ENCODE measurements at places on chromosomes 12 and 14.

DNA sequence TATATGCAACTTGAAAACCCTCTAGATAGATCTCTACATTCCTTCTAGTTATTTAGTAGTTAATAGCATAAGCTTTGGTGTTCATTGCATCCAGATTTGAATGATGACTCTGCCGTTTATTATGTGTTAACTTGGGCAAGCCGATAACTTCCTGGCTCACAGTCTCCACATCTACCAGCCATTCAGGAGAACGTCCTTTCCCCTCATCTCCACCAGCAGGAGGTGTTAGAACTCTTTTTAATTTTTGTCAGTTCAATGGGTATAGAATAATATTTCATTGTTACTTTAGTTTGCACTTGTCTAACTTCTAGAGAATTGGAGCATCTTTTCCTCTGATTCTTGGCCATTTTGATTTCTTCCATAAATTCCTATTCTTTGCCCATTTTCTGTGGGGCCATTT, 30.0 kb upstream of the WSCD2 start:
- DNase-seq: no peak

- DNase-seq: no peak
These were observed 37.1 kb downstream of the ITPR2 start for GRCh38 chr12:26795910-26796309.

DNA sequence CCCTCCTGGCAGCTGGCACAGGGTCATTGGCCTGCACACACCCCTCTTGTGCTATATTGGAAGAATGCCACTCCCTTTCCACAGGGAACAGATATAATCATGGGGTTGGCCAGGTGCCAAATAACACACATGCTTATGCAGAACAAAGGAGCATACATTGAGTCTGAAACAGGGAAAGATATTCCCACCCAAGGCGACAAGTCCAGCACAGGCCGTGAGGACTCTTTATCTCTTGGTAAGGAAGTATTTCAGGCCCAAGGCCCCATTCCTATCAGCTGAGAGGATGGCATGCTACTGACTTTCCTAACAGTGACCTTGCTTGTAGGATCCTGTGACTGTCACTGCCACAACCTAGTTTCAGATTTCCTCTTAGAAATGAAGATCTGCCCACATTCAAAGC, 59.0 kb upstream of the STXBP6 start:
- DNase-seq: no peak

- no peak for DNase-seq
These were observed 38.2 kb upstream of the ARHGAP5 start for GRCh38 chr14:32038876-32039275.

GRCh38 chr12:124837958-124838803, 25.5 kb downstream of the SCARB1 start:
- DNase-seq: no peak

DNA sequence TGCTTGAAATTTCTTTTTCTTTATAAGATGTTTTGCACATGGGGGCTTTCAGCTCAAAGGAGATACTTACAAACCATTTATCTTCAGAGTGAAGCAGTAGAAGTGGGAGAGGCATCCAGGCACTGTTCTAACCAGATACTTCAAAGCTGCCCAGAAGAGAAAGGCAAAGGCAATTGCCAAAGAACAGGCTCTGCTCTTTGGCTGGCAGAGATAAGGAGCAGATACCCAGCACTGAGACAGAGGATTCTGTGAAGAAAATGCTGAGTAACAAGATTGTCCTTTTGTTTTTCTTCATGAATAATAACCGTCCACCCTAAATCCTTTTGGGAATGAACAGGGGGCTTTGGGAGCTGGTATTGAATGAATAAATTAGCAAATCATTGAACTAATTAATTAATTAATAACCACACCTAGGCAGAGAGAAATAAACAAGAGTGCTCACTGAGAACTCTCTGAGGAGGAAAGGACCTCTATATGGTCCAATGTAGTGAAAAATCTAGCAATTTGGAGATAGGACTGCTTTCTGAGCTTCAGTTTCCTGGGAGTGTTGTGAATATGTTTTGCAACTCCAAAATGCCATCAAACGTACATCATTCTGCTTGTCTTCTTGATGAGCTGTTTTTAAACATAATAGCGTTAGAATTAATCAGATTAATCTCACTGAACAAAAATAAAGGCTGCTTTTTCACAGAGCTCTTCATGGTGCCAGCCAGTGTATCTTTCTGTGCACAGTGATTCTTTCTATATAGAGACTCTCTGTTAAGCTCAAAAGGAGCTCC, 192.8 kb upstream of the AMIGO2 start:
- no peak for DNase-seq

- no peak for DNase-seq
These were observed 6.8 kb downstream of the OR10A7 start for GRCh38 chr12:55227643-55228042.

DNA sequence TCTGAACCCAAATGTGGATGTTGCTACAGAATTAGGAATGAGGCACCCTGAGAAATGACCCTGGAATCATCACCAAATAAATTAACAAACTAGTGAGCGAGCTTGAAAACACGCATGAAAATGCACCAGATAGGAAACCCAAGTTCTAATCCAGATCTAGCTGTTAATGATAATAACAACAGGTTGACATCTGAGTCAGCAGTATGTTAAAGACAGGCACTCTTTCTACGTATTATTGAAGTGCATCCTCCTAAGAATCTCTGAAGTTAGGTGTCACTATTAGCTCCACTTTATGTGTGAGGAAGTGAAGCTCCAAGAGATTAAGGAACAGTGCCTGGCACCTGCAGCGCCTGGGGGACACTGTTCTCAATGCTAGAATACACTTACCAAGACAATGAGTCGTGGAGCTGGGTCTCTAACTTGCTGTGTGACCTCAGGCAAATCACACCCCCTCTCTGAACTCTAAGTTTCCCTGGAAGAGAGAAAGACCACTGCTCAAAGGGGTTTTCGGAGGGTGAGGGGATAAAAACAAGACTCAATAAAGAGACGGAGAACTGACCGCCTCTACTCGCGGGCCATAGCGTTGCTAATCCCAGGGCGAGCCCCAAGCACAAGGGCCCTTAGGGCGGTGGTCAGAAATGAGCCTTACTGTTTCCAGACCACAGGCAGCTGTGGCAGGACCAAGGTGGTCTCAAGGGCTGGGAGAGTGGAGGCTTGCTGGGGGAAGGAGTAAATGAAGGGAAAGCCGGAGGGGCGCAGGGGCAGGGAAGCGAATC, 2.1 kb downstream of the SLC6A12 start:
- no peak for DNase-seq

DNA sequence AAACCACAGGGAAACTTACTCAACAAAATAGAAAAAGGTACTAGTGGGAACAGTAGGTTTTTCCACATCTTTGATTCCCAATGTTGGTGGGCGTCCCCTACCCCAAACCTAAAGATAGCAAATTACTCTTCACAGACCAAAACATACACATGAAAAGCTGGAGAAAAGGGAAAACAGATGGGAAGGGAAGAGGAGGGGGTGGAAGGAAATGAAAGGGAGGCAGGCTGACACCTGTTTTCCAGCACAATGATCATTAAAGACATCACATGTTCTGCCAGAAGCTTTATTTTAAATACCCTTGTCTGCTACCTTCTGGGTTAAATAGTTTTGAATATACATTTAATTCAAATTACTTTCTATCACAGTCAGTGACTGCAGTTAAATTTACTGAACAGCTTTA, 1617.9 kb upstream of the SEL1L start:
- DNase-seq: no peak

DNA sequence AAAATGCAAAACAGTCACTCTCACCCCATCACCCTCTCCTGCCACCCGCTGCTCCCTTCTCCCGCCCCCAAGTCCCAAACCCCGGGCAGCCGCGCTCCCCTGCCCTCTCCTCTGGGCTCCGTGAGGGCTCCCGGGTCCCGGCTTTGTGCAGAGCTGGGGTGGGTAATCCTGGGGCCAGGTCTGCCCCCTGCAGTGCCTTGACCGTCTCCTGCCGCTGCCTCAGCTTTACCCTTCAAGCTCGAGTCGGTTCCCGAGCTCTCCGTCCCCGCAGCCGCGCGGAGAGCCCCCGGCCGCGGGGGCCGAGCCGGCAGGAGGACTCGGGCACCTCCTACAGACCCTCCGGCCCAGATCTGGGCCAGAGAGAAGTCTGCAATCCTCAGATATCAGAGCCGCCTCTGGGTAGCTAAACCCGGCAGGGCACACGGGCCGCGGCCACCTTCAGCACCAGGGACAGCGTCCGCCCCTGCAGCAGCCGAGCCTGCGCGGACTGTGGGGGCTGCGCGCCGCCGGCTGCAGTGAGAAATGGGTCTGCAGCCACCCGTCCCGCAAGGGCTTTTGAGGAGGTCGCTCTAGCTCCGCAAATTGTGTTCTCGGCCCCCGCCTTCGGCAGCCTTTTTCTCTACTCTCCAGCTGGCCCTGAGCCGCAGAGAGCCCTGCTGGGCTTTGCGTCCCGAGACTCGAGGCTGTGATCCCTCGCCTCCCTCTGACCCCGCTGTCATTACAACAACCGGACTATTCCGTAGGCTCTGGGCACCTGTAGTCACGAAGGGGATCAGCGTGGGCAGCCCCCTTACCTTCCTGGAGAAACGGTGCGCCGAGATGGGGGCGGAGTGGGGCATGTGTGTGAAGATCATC, 1.2 kb downstream of the PRMT8 start:
- DNase-seq: no peak

- DNase-seq: no peak
These were observed 312.9 kb downstream of the ITPR2 start for GRCh38 chr12:26520109-26520508.

DNA sequence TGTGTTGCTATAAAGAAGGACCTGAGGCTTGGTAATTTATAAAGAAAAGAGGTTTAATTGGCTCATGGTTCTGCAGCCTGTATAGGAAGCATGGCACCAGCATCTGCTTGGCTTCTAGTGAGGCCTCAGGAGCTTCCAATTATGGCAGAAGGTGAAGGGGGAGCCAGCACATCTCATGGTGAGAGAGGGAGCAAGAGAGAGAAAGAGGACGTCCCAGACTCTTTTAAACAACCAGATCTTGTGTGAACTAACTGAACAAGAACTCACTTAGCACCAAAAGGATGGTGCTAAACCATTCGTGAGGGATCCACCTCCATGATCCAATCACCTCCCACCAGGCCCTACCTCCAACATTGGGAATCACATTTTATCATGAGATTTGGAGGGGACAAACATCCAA, 6.1 kb upstream of the SNAPC1 start:
- no peak for DNase-seq

GRCh38 chr12:79515530-79515935, 175.2 kb downstream of the PAWR start:
- no peak for DNase-seq

GRCh38 chr12:72677139-72677538, 405.0 kb downstream of the TRHDE start:
- DNase-seq: no peak

GRCh38 chr12:66045506-66045905, 85.0 kb downstream of the LLPH start:
- DNase-seq: no peak

GRCh38 chr12:44812062-44812461, 64.1 kb downstream of the NELL2 start:
- DNase-seq: peak; percentile 21

- no peak for DNase-seq
These were observed 152.8 kb downstream of the RIMBP2 start for GRCh38 chr12:130563323-130563722.

DNA sequence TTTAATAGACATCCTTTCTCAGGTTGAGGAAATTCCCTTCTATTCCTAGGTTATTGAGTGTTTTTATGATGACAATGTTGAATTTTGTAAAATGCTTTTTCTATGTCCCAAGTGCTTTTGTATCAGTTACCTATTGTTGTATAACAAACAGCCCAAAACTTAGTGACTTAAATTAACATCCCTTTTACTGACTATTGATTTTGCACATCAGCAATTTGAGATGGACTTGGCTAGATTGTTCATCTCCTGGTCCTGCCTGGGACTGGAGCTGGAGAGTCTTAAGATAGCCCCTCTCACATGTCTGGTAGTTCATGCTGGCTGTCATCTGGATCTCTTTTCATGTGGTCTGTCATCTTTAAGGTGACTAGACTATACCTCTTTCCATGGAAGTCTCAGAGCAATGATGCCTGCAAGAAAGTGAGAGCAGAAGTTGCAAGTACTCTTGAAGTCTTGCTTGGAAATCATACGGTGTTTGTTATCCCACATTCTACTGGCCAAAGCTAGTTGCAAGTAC, 132.6 kb downstream of the RPAP3 start:
- DNase-seq: no peak

DNA sequence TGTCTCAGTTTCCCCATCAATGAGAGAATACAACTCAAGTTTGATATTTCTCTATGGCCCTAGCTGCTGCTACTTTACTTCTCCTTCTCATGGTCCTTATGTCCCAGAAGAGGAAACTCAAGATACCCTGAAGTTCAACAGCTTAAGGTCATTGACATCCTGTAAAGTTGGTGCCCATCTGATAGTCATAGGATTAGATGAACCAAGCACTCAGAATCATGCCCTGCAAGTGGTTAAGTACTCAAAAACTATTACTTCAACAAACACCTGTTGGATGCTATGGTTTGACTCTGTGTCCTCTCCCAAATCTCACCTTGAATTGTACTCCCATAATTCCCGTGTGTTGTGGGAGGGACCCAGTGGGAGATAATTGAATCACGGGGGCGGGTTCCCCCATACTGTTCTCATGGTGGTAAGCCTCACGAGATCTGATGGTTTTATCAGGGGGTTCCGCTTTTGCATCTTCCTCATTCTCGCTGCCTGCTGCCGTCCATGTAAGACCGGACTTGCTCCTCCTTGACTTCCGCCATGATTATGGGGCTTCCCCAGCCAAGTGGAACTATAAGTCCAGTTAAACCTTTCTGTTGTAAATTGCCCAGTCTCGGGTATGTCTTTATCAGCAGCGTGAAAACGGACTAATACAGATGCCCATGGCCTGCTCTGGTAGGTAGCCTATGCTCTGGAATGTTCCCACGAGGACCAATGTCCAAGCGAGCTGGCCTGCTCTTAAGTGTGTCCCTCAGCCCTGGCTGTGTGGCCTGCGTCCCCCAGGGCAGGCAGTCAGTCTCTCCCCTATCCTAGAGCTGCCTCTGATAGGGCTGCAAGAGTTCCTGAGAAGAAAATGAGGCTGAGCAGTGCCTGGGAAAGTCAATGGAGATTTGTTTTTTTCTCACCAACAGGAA, 18.1 kb downstream of the CAMKK2 start:
- no peak for DNase-seq

DNA sequence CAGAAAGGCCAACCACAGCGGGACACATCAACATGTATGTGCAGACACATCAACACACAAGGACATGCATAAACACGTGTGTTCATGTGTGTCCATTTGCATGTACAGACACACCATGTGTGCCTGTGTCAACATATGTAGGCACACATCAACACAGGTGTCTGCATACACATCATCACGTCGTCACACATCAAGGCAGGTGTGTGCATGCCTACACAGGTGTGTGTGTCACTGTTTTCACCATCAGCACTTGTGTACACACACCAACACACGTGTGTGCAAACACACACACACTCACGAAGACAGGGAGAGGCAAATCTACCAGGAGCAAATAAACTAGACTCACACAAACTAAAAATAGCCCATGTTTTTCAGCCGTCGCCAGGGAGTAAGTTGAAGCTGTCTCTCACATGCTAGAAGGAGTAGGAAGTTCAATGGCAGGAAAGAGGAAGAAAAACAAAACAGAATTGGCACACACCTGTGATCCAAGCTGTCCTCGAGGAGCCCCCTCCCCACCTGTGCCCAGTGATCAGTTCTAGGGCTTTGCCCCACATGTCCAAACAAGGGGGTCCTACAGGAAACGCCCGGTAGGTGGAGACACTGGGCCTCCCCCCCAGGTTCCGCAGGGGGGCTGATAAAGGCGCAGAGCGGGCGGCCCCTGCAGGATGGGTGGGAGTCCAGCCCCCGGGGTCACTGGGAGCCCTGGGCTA, 7.4 kb downstream of the SCARB1 start:
- DNase-seq: no peak

- no peak for DNase-seq
These were observed 334.9 kb downstream of the BTG1 start for GRCh38 chr12:91810531-91811451.
